ENCODE measurements at places on chromosomes 7 and 10.

GRCh38 chr7:91436655-91437054, 172.4 kb downstream of the FZD1 start:
- no peak for DNase-seq

GRCh38 chr7:38660427-38661099, 29.4 kb upstream of the AMPH start:
- peak; percentile 68 for DNase-seq

DNA sequence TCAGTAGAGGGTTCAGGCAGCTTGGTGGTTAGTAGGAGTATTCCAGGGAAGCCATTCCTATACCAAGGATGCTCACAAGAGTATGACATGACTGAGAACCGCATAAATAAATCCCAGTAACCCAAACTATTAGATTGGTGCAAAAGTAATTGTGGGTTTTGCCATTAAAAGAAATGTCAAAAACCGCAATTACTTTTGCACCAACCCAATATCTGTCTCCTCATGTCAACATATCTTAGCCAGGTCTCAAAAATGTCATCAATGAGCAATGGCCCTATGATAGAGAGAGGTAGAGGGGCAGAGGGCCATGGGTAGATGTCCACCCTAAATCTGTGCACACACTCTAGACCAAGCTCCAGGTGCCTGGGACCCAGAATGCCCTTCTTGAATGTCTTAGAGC, 23.6 kb downstream of the NEUROD6 start:
- DNase-seq, result no peak

DNA sequence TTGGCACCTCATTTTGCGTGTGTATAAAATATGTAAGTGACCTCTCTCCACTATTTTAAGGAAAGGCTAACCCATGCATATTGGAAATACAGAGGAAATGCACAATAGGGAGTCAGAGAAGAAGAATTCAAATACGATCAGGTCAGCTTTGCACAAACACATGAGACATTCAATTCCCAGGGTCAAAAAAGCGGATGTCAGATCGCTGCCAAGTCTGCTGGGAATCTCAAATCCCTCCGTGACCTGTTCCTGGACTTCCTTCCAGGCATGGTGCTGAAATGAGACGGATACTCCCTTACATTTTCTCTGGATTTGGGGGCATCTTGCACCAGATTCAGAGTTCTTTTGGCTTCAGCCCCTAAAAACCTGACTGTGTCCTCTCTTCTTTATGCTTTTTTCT, 91.9 kb upstream of the PRKCQ start:
- peak; percentile 75 for DNase-seq

GRCh38 chr7:15430911-15431310, 130.9 kb downstream of the AGMO start:
- no peak for DNase-seq

DNA sequence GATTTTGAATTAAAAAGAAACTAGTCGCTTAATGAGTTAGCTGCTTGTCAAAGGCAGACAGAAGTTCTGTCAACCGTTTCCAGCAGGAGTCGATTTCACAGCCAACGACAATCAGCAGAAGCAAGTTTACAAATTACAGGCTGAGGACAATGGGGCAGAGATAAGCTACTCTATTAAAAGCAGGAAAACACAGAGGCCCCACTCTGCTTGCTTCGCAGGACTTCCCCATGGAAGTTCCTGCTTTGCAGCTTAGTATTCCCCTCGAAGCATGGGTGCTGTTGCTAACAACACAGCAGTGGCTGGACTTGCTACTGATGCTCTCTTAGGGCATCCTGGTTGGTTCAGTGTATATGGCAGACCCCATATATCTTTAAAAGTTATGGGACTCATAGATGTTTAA, 50.8 kb upstream of the KLF6 start:
- DNase-seq, result peak; percentile 42

- DNase-seq, result no peak
Observed at GRCh38 chr10:50885097-50885859, at the start of gene A1CF. Gene A1CF (minus strand): TSS chr10:50885627. CDS start chr10:50859940, 25,687 bp downstream.

DNA sequence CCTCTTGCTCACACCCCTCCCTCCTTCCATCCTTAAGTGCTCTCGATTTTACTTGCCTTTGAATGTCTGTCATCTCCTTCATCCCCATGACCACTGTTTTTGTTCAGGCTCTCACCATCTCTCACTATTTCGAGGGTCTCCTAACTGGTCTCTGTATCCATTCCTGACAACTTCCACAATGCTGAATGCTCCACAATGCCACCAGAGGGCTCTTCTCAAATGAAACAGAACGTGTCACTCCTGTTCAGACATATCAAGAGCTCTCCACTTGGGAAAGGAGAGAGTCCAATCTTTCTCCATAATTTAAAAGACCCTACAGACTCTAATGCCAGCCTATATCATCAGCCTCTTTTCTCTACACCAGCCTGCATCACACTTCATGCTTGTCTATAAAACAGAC, 9.0 kb upstream of the SLC13A1 start:
- peak; percentile 54 for DNase-seq

GRCh38 chr10:75137533-75138438, 26.3 kb downstream of the SAMD8 start:
- DNase-seq, result no peak

All from fibroblast of pulmonary artery (primary cell).